RWPE2 (cell line): ENCODE measurements at places on chromosomes 2 and 18.
A peak's percentile ranks its signal among the peaks of the same experiment; 100 is the strongest.

GRCh38 chr2:112698834-112699515 lies 21.8 kb upstream of the NT5DC4 start:
- DNase-seq: no peak

GRCh38 chr2:226123300-226123699 lies 676.3 kb downstream of the IRS1 start:
- no peak for DNase-seq

DNA sequence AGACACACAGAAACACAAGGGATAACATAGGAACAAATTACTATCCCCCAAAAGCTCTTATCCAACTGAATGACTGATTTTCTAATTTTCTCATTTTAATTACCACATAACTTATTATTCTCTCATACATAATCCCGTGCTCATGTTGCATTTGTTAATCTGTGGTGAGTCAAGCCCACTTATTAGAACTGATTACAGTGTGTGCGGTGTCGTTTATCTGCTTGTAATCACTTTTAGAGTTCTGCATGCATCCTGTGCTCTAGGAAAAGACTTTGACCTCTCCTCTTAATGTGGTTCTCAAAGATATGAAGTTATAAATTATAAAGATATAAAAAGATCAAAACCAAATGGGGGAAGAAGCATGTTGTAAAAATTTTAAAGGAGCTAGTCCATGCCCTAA lies 29.7 kb downstream of the CNDP1 start:
- no peak for DNase-seq

DNA sequence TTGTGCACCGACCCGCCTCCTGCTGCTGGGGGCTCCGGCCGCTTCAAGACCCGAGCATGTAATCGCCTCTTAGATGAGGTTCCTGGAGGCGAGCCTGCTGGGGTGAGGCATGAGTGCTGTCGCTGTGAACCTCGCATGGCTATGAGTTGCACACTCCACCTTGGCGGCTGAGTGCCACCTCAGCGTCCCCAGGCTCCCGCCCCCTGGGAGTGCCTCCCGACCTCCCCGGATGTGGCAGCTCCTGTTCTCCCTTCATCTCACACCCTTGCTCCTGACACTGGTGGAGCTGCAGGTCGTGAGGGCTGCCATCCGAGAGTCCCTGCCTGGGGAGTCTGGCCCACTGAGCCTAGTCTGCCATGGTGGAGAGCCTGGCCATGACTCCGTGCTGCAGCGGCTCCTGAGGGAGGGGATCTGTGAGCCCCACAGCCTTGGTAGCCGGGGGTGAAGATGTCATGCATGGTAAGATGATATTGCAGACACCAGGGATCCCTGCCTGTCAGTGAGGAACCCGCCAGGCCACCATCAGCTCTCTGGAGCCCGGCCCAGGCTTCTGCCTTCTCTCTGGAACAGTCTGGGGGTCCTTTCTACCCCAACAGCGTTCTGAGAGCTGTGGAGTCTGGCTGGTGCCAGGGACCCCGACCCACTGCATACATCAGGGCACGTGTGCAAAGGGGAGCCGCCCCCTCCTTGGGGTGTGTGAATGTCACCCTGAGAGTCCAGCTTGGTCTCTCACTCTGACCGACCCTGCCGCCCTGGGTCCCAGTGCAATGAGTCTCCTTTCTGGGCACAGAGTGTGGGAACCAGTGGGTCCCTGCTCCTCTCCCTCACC lies 61.6 kb upstream of the HS6ST1 start:
- peak; percentile 30 for DNase-seq

GRCh38 chr18:27185025-27185763 lies at the start of gene CHST9:
TSS of gene CHST9 (minus strand) at chr18:27185308. CDS start at chr18:27142809, 42,499 bp downstream.
- DNase-seq: no peak

DNA sequence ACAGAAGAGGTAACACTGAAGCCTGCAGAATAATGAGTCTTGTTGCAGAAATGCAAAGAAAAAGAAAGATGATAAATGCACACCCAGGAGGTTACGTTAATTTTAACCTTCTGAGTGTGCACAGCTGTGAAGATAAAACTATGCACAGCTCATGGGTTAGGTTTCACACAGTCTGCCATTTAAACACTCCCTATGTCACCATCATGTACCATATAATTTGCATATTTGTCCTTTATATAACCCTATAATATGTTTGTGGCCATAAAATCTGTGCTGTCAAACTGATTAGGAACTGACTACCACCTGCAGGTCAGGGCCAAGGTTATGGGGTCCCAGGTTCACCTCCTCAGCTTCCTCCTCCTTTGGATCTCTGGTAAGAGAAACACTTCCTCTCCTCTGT lies 205.5 kb downstream of the RPIA start:
- no peak for DNase-seq

GRCh38 chr2:181157326-181157725 lies 176.9 kb downstream of the UBE2E3 start:
- DNase-seq: no peak

- DNase-seq: no peak
Observed at GRCh38 chr18:10739152-10739551, 213.3 kb downstream of the NAPG start.

DNA sequence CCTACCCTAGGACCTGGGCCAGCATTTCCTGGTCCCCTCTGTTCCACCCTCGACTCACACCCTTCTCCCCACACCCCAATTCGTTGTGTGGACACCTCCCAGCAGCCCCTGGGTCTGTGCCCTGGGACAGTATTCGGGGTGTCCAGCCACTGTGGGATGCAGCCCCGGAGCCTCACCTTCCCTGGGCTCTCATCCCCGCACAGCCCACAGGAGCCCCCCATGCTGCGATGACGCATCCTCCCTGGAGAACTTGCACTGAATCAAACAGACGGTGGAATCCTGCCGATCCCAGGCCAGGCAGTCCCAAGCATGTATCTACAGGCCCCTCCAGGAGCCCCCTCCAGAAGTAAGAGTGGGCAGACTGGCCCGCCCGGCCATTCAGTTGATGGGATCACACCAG lies 9.7 kb downstream of the ITM2C start:
- no peak for DNase-seq

GRCh38 chr2:228144961-228145360 lies 36.5 kb downstream of the SPHKAP start:
- DNase-seq: no peak

GRCh38 chr18:37604032-37604431 lies 38.4 kb upstream of the CELF4 start:
- DNase-seq: no peak
